Tongue (tissue), 3 donors: ENCODE measurements at places on chromosomes 1 and 21. TPM values are rescaled to one million over a fixed set of nuclear protein-coding genes. Genes with fewer than 3 reads are reported as not detected.

Gene LINGO4
- total RNA-seq = 0.41 TPM

Gene NIBAN1
- total RNA-seq = 65.8 TPM

Gene AMY2B
- 29.7 TPM for total RNA-seq

Gene PROK1
- not detected for total RNA-seq

Gene FUCA1
- total RNA-seq = 21.4 TPM

Gene ZMYM1
- 22.2 TPM for total RNA-seq

Gene PRKAA2
- 81.1 TPM for total RNA-seq

Gene C1orf115
- total RNA-seq = 20.6 TPM

Gene RCSD1
- total RNA-seq = 141 TPM

Gene TMPRSS15
- not detected for total RNA-seq

Gene TSTD1
- 53.9 TPM for total RNA-seq

Gene ADAMTS1
- total RNA-seq = 51.5 TPM

Gene S100A8
- total RNA-seq = 87.6 TPM

Gene TRIM33
- total RNA-seq = 49.9 TPM

Gene NPR1
- total RNA-seq = 8.5 TPM

Gene PRRC2C
- total RNA-seq = 56.3 TPM

Gene ACKR1
- total RNA-seq = 10.3 TPM

Gene CR1L
- not detected for total RNA-seq

Gene CFAP141
- not detected for total RNA-seq

Gene KLHDC7A
- total RNA-seq = 0.31 TPM
